ENCODE measurements at places on chromosomes 2 and 18.

GRCh38 chr2:148704247-148704646, 59.7 kb downstream of the EPC2 start:
- DNase-seq = no peak

- no peak for DNase-seq
Measured at GRCh38 chr18:70028734-70029133, 81.1 kb upstream of the CD226 start.

GRCh38 chr2:12442476-12442847, 274.3 kb upstream of the TRIB2 start:
- DNase-seq = no peak

- no peak for DNase-seq
Measured at GRCh38 chr2:40914666-40915065, 462.8 kb upstream of the SLC8A1 start.

GRCh38 chr2:161857920-161858319, 216.1 kb downstream of the DPP4 start:
- DNase-seq = no peak

DNA sequence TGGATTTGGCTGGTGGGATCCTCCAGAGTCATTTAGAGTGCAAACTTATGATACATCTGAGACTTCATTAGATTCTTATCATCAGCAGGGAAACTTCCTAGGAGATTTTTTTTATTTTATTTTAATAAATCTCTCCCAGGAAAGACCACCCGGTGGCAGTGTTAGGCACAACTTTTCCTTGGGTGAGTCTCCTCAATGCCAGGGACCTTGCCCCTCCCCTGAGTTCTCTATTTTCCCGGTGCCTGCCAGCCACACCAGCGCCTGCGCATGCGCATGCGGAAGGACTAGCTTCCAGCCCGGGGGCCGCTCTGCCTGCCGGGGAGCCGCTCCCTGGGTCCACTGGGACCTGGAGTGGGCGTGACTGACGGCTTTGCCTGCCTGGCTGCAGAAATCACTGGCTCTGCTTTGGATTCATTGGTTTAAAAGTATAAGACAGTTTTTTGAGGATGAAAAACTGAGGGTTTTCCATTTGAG, 86.6 kb downstream of the TMEM182 start:
- DNase-seq = no peak

DNA sequence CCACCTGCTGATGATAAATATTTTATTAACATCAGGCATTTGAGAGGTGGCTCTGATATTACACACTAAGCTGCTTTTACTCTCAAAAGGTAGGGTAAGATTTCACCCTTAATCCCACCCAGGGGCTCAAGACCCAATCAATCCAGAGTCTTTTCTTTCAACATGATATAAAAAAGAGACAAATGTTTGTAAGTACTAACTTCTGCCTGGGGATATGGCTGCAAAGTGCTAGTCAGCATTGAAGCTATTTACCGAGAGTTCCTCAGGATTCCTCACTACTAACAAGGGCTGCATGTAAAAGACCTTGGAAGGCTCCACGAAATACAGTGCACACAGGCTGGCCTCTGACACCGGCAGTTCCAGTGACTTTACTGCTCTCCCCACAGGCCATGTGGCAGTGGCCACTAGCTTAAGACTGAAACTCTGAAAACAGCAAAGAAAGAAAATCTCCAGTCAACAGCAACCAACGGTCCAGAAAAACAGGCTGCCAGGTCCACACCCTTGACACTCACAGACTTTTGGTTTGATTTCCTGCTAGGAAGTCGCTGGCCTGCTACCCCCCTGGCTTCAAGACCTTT, 11.2 kb downstream of the MREG start:
- DNase-seq = no peak

GRCh38 chr18:62634979-62635630, 80.2 kb upstream of the PHLPP1 start:
- no peak for DNase-seq

DNA sequence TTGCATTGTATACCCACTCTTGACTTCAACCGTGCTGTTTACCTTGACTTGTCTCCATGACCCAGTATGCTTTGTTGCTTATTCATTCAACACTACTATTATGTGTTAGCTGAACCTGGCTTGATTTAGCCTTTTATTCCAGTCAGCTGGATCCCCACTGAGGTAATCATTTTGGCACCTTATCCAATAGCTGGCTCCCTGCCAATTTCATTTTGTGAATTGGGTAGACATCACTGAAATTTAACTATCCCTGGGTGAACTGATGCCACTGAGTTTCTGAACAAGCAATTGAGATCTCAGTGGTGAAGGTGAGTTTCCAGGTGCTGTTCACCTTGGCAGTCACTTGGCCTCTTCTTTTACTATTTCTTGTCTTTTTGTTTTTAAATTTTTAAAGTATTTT, 584.3 kb downstream of the ADCYAP1 start:
- DNase-seq = no peak

DNA sequence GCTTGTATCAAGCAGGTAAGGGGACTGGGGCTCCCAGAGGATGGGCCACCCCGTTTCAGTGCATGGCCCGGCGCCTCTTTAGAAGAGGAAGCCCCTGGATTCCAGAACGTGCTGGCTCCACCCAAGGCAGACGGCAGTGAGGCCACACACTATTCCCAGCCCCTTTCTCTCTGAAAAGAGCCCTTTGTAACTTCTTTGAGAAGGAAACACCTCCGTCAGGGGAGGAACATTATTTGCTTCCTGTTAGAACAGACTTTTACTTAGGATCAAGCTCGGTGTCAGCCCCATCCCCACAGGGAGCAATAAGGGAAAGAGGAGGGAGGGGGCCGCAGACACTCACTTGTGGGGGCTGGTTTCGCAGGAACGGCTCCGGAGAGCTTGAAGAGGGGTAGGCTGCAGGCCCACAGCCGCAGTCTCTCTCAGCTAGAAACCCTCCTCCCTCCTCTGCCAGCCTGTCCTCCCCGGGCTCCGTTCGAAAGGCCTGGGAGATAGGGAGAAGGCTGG, 49.6 kb upstream of the RMDN2 start:
- no peak for DNase-seq

- DNase-seq = no peak
Measured at GRCh38 chr2:53821810-53822209, 35.0 kb downstream of the ERLEC1 start.

DNA sequence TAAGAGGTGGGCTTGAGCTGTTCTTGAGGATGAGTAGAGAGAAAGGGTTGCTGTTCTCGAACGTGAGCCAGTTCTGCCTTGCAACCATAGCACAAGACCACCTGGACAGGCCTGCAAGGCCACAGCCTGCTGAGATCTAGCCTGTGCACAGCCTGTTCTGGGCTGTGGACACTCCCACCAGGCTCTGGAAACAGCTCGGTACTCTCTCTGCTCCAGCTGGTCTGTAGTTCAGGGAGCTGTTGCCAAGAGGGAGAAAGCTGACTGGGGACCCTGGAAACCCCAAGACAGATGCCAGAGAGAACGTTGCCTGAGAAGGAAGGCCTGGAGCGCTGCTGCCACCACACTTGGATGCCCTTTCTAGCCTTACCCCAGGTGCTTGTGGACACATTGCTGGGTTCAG, 69.8 kb downstream of the CTIF start:
- no peak for DNase-seq

DNA sequence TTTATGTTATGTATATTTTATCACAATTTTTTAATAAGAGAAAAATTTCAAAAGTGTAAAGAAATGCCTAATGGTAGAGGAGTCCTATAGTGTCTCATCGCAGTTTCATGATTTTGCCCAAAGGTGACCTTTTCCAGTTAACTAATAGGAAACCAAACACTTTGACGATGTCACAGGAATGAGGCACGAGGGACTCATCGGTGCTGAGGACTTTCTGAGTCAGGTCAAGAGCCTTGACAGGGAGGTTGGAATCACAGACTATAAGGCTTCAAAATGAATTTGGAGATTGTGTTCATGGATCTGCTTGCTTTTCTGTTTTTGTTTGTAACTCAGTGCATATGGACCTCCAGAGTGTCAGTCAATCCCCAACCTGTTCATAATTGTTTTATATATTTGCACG, 15.1 kb upstream of the RTTN start:
- DNase-seq = no peak

DNA sequence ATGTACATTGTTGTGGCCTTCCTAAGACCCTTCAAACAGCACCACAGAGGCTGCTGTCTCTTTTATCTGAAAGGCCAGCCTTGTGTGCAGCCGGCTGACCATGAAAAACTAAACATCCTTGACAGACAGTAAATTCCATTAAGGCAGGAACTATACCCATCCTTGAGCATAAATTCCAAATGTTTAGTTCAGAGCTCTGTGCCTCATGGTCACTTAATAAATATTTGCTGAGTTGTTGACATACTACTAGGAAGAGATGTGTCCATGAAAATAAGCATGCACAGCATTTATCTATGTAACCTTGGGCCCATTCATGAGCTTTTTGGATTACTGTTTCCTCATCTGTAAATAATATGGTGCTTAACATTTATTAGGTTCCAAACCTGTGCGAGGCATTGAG, 424.8 kb downstream of the HRH4 start:
- no peak for DNase-seq

DNA sequence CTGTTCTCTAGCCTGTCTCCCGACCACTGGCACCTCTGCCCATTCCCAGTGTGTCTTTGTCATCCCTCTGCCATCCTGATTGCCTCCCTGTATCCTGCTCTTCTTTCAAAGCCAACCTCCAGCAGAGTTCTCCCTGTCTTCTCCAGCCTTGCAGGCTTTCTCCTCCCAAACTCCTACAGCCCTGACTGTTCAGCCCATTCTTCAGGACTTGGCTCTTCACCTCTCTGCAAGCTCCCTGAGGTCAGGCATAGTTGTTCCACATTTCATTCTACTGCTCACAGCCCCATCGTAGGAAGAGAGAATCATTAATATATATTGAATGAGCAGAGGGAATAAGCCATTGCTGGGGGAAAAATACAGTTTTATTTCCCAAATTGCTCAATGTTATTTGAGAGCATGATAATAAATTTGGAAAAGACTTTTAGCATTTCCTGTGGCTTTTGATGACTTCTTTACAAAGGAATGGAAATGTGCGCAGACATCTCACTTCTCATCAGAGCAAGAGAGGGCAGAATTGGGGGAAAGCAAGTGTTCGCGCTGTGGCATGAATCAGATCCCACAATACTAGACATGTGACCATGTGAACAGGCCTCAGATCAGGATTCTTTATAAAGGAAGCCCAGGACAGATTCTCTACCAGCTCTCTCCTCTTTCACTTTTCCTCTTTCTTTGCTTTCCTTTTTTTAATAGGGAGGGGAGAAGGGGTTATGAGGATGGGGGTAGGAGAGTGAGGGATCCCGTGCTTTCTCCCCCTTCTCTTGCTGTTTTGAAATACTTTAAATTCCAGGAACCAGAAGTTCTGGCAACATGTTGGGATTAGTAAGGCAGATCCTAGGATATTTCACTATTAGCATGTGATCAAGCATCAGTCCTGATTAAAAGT, 37.4 kb downstream of the EPAS1 start:
- no peak for DNase-seq

DNA sequence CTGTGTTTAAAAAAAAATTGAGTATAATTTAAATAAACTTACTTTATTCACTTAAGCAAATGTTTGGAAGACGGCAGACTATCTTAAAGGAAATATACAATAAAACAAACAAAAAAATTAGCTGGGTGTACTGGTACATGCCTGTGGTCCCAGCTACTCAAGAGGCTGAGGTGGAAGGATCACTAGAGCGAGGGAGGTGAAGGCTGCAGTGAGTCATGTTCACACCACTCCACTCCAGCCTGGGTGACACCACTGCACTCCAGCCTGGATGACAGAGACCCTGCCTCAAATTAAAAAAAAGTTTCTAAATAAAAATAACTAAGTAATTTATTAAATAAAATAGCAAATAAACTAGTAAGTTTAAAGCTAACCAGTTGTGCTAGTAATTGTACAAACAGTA, 7.5 kb downstream of the PUM2 start:
- DNase-seq = no peak

- DNase-seq = no peak
Measured at GRCh38 chr2:183678908-183679307, 554.7 kb downstream of the NUP35 start.

DNA sequence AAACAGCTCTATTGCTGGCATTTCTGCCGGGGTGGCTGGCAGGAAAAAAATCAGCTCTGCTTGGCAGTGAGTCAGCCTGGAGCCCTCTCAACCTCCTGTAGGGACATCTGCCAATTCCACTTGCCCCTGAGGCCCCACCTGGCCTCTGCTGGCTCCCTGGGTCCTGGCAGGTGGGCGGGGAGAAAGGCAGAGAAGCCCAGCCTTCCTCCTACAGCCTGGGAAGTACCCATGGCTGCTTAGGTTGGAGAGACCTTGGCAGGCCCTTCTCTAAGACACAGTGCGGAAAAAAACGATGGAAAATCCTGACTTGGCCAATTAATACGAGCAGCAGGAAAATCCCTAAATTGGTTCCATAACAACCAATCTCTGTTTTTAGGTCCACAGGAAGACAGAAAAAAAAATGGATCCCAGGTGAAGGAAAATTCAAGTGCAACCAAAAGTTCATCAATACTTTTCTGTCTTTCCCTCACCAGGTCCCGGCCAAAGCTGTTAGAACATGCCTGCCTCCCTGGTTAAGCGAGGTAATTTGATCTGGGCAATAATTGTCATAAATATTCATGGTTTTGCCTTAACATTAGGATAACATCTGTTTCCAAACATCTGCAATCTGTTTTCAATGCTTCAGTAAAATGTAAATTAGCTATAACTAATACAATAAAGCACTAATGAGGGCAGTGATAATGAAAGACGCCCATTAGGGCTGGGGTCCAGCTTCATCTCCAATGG, 245.9 kb downstream of the TFCP2L1 start:
- no peak for DNase-seq

GRCh38 chr2:146990311-146991054, 854.3 kb upstream of the ACVR2A start:
- no peak for DNase-seq

DNA sequence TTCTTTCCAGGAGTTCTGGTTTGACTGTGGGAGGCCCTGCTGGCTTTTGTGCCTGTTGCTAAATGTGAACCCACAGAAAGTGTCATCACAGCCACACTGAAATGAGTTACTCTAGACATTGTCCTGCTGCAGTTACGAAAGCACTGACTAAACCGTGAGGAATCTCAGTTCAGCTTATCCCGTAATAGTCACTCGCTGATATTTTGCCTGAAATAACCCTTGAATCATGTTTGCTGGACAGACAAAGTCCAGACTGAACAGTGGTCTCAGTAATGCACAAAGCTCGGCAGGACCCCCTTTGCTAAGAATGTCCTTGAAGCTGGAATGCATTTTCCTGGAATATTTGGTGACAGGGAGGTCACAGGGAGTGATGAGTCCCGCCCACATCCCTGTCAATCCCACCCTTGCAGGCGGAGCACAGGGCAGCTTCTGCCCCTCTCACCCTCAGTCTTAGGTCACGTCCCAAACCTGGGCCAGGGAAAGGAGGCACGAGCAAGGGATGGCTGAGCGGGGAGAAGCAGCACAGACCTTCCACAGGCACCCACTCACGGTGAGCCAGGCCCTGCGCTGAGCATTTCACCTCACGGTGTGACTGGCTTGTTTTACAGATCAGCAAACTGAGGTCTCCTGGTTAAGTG, 53.4 kb downstream of the ADI1 start:
- DNase-seq = no peak

DNA sequence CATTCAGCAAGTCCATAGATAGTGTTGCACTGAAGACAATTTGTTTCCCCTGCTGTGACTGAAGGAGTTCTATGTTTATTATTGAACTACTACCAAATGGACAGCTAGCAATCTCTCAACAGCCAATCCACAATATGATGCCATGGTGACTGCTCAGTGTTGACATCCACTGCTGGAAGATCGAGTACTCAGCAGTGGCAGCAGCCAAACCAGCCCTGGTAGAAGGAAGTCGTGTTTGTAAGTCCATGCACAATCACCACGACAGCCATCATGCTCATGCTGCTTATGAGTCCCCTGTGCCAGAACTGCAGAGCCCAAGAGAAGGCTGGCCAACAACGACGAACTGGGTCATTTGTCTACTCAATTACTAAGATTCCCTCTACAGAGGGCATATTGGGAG, 66.4 kb downstream of the OSR1 start:
- no peak for DNase-seq
